8988T (cell line): ENCODE measurements at places on chromosomes 7 and 10.

- no peak for DNase-seq
Measured at GRCh38 chr10:12938271-12938670, 63.2 kb downstream of the CCDC3 start.

DNA sequence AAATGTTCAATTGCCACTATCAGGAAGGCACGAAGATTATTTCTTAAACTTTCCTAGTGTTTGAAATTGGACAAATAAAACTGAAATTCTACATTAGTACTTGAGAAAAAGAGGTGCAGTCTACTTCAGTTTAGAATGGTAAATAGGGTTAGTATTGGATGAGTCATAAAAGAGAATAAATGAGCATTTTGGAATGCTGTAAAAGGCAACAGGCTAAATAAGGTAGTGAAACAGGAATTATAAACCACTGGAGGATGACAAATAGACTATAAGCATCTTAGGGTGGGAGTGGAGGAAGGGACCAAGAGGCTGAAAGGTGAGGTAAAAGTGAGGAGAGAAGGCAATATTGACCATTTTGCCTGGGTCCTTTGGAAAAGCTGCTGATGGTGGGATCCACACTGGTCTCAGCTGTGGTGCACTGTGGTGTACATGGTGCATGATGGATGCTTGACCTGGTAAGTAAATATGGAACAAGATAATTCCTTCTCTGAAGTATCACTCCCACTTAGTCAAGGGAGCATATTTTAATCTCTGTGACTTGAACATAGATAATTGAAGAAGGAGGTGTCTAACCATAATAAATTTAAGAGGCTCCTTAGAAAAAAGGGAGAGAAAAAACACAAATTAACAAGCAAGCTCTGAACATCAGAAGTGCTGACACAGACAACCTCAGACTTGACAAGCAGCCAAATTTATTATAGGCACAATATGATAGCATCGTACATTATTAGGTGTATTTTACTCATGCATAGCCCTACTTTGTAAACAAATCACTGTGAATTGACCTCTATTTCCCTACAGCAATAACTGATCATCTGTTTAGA is 76.4 kb upstream of the SCIN start:
- no peak for DNase-seq

- DNase-seq = no peak
Measured at GRCh38 chr7:143269251-143269650, 6.0 kb downstream of the GSTK1 start.

DNA sequence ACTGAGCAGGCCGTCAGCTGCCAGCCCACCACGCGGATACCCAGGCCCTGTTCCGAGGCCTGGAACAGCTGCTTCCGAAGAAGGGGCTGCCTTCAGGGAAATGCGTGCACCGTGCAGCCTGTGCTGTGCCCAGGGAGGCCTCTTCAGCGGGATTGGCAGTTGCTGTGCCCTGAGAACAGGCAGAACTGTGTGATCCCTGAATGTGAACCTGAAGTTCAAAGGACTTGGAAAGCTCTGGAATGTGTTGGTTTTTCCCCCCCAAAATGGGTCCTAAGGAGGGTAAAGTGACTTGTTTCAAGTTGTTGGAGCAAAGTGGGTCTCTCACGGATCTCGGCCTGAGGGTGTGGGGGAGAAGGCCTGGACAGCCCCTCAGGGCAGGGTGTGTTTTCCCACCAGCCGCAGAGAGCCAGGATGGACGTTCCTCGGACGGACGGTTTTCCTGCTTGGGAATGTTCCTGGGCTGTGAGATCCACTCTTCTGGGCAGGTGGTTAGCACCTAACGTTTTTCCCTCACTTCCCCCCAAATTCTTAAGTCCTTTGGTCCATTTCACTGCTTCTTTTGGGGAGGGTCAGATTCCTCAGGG is 2.1 kb downstream of the SPRN start:
- DNase-seq = no peak

DNA sequence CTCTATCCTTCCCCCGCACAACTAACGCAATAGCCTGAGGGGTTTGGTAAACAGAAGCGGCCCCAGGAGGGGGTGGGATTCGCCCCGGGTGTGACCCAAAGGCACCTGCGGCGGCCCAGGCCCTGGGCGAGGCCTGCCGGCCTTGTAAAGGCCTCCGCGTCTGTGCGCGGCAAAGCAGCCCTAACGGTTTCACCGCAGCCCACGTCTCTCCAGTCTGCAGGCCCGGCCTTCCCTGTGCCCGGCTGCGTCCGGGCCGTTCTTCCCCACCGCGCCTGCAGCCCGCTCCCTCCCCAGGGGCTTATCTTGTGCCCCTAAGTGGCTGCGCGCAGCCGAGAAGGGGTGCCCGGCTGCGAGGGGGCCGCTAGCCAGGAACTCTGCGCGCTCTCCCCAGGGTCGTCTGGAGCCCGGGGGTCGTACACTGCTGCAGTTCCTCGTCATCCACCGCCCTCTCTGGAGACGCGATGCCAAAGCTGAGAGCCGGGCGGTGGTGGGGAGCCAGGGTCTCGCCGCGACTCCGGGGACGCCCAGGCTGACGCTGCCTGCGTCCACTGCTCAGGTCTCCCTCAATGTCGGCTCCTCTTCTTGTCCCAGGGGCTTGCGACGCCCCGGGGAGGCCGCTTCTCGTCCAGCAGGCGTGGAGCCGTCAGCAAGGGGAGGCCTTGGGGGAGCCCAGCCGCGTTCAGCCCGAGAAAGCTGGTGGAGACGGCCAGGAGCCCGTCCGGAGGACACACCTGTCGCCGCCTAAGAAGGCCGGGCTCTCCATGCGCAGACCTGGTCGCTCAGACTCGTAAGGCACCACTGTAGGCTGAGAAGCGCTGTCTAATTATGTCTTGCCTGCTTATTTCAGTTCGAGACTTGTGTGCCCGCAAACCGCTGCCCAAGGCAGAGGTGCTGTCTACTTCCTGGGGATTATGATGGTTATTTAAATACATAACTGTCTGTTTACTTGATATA is 132.3 kb downstream of the SPAG6 start:
- no peak for DNase-seq

DNA sequence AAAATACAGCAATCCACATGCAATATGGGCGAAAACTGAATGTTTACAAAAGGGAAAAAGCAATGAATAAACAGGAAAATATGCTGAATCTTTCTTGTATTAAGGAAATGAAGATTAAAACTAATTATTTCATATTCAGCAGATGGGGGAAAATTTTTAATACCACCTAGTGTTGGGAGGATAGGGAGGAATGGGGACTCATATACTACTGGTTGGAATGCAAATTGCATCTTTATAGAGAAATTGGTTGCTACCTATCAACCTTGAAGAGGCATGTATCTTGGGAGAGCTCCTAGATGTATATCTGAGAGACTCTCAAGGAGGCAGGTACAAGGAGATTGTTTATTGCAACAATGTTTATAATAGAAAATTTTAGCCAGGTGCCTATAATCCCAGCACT is 101.4 kb downstream of the CREM start:
- no peak for DNase-seq
